ENCODE measurements at places on chromosomes 6 and 20. TPM values are rescaled to one million over a fixed set of nuclear protein-coding genes. Genes with fewer than 3 reads are reported as not detected.
A peak's percentile ranks its signal among the peaks of the same experiment; 100 is the strongest.

GRCh38 chr6:80197474-80197873, 91.0 kb downstream of the BCKDHB start:
- no peaks in the 10 kb centered on the region for H3K4me1 ChIP-seq
- H3K27me3 ChIP-seq, result no peaks in the 10 kb centered on the region
- DNase-seq, result no peak

GRCh38 chr6:139522511-139523220, 148.2 kb upstream of the CITED2 start:
- H3K36me3 ChIP-seq, result no peaks in the 10 kb centered on the region
- H3K4me3 ChIP-seq, result no peak overlapping the region
- DNase-seq, result no peak
- H3K27ac ChIP-seq, result no peak overlapping the region
- peaks cover 4% of the 10 kb centered on the region for H3K4me1 ChIP-seq
- H3K27me3 ChIP-seq, result no peaks in the 10 kb centered on the region

DNA sequence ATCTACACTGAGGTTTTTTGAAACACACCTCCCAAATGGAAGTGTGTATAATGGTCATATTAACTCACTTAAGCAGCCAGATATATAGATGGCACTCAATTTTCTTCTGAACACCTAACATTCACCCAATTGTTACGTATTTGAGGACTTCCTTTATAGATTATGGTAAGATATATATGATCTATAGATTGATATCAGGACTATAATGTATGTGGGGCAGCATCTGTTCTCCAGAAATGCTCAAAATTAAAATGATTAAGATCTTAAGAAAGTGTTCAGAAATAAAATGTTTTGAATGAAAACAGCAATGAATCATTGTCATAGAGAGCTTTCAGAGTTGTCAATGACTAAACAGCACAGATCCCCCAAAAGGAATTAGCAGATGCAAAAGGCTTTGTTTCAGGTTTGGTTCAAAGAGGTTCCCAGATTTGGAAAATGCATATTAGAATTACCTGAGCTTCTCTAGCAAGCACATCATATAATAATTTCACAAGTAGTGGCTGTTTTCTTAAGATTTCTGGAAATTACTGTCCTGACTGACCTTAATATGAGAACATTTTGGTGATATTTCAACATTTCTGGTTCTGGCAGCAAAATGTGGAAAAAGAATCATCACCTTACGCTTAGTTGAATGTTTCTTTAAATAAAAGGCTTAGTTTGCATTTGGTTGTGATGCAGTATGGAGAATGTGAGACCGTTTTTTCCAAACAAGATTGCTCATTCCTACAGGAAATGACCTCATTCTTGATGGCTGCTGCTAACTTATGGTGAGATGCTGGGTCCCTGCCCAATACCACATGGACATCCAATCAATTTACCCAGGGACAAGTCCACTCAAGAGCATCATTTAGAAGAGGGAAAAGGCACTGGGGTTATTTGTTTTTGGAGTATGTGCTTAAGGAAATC, 31.5 kb downstream of the TRAF3IP2 start:
- H3K4me3 ChIP-seq, result no peak overlapping the region
- DNase-seq, result no peak
- no peak overlapping the region for H3K27ac ChIP-seq
- no peaks in the 10 kb centered on the region for H3K27me3 ChIP-seq
- H3K36me3 ChIP-seq, result peaks cover 57% of the 10 kb centered on the region

DNA sequence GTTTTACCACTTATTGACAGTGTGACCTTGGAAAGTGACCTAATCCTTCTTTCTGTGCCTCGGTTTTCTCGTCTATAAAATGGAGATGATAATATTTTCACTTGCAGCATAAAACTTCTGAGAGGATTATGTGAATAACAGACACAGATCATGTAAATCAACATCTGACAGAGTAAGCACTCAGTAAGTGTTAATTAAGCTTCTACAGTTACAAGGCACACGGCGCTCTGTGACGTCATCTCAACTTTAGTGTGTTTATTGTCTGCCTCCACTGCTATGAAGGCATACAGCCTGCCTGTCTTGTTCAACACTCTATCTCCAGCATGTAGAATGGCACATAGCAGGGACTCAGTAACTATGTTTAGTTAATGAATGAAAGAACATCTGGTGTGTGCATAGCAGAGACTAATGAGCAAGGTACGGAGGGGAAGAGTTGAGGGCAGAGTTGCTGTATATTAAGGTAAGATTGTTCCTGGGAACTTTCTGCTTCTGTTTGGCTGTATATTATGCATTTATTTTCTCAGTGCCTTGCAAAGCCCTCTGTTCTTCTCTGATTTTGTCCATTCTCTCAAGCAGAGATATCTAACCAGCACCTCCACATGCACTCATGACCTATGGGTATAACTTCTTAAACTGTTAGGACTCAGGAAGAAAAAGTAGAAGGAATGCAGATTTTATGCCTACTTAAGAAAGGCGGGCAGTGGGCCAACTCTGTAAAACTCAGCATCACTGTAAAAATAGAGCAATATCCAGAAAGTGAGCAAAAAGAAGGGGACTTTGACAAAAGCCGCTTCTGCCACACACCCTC, 66.4 kb upstream of the STMND1 start:
- no peaks in the 10 kb centered on the region for H3K36me3 ChIP-seq
- DNase-seq, result no peak
- H3K27ac ChIP-seq, result no peak overlapping the region
- no peaks in the 10 kb centered on the region for H3K27me3 ChIP-seq
- H3K4me1 ChIP-seq, result no peaks in the 10 kb centered on the region

GRCh38 chr20:59455402-59456341, 148.7 kb upstream of the PHACTR3 start:
- no peak overlapping the region for H3K27ac ChIP-seq
- H3K27me3 ChIP-seq, result peaks cover 7% of the 10 kb centered on the region
- no peak for DNase-seq
- H3K4me1 ChIP-seq, result peaks cover 12% of the 10 kb centered on the region
- H3K4me3 ChIP-seq, result no peak overlapping the region

- no peak overlapping the region for H3K4me3 ChIP-seq
- no peak for DNase-seq
- no peaks in the 10 kb centered on the region for H3K4me1 ChIP-seq
- no peaks in the 10 kb centered on the region for H3K27me3 ChIP-seq
- H3K36me3 ChIP-seq, result no peaks in the 10 kb centered on the region
Measured at GRCh38 chr6:74756923-74757322, 448.9 kb downstream of the COL12A1 start.

DNA sequence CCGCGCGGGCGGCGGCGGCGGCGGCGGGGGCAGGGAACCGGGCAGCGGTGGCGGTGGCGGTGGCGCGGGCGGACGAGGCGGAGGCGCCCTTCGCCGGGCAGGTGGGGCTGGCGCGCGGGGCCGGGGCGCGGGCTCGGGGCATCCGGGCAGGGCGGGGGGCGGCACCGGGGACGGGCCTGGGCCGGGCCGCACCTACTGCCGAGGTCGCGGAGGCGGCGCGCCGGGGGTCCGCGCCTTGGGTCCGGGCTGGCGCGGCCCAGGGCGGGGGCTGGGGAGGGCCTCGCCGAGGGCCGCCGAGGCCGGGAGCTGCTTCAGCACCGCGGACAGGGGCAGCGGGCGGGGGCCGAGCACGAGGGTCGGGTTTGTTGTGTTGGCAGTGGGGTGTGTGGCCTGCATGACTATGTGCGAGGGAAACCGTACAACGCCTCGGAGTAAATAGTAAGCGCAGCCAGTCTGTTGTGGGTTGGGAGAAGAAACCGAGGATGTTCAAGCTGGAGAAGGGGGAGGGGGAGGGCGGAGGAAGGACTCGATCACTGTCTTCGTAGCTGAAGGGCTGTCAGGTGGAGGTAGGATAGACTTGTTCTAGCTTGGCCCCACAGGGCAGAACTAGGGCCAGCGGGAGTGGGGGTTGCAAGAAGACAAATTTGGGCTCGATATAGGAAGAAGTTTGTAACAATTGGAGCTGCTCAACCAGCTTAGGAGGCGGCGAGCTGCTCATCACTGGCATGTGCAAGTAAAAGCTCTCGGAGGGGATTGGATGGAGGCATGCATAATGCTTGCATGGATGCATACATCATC, 593 bp downstream of the MMP24 start:
- no peaks in the 10 kb centered on the region for H3K36me3 ChIP-seq
- peak overlapping the region; percentile 71 for H3K4me3 ChIP-seq
- H3K4me1 ChIP-seq, result peaks cover 15% of the 10 kb centered on the region
- peak; percentile 79 for DNase-seq

DNA sequence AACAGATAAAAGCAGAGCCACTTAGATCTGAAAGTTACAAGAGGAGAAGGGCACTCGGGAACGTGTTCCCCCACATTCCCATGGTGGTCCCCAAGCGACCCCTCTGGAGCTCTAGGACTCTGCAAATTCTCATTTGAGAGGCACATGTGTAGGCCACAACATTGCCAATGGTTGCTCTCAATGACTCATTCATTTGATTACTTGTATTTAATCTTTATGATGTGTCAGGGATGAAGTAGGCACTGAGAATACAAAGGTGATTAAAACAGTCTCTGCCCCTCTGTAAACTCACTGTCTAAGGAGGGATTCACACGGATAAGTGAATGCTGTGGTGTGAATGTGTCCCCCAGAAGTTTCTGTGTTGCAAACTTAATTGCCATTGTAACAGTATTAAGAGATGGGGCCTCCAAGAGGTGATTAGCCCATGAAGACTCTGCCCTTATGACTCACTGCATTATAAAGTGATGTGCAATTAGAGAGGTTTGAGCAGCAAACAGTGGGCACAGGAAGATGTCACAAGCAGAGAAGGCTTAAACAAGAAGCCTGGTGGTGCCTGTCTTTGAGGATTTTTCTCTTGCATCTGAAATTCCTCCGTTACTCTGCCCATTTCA, 34.0 kb upstream of the TRAM2 start:
- no peaks in the 10 kb centered on the region for H3K36me3 ChIP-seq
- peaks cover 11% of the 10 kb centered on the region for H3K4me1 ChIP-seq
- no peak overlapping the region for H3K4me3 ChIP-seq
- no peak overlapping the region for H3K27ac ChIP-seq
- no peak for DNase-seq
- H3K27me3 ChIP-seq, result no peaks in the 10 kb centered on the region

GRCh38 chr20:3407040-3407770, at the start of gene DNAAF9:
Gene DNAAF9 (minus strand): TSS chr20:3407669. CDS start chr20:3407557, 112 bp downstream.
- H3K4me3 ChIP-seq, result peak within 1 kb of the TSS; percentile 93
- H3K36me3 ChIP-seq, result no peaks in the 10 kb centered on the region
- H3K27ac ChIP-seq, result peak within 1 kb of the TSS; percentile 98
- DNase-seq, result peak; percentile 73
- peaks cover 39% of the 10 kb centered on the region for H3K27me3 ChIP-seq

- H3K4me1 ChIP-seq, result peaks cover 4% of the 10 kb centered on the region
- no peak overlapping the region for H3K4me3 ChIP-seq
- H3K27ac ChIP-seq, result no peak overlapping the region
Measured at GRCh38 chr6:150993253-150993652, 127.8 kb downstream of the MTHFD1L start.

DNA sequence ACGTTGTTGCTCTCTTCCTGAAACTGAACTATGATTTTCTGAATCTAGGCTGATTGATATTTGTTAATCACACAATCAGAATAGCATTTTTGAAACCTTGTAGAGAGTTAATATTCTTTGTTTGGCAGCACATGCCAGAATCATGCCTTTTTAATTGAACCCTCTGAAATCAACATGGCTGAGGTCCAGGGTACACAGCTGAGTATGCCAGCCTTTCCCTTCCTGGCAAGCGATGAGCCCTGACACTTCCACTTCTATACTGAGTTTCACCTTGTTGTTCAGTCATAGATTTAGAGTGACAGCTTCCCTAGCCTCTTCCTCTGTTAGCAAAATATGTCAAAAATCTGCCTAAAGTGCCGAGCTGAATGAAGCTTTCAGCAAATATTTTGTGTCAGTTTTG, 6.8 kb downstream of the HDDC2 start:
- H3K4me3 ChIP-seq, result no peak overlapping the region
- H3K36me3 ChIP-seq, result peaks cover 42% of the 10 kb centered on the region
- H3K27me3 ChIP-seq, result no peaks in the 10 kb centered on the region
- DNase-seq, result no peak
- H3K4me1 ChIP-seq, result peaks cover 4% of the 10 kb centered on the region

DNA sequence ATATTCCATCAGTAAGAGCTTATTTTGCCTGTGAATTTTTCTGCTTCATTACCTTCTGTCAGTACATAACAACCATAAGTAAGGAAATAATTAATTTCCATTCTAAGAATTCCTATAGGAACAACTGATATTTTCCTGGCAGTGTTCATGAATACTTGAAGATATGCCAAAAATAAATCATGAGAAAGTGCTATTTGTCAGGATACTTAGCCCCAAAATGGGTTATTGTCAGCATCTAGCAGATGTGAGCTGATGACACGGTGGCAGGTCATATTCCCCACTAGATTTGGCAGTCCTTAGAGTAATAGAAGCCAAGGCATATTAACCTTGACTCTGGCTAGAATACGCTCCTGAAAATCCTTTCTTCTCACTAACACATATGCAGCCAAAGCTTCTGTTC, 43.2 kb upstream of the CRISP1 start:
- H3K27ac ChIP-seq, result no peak overlapping the region
- H3K4me1 ChIP-seq, result peaks cover 80% of the 10 kb centered on the region
- no peak overlapping the region for H3K4me3 ChIP-seq
- H3K27me3 ChIP-seq, result no peaks in the 10 kb centered on the region
- no peak for DNase-seq

GRCh38 chr20:25073544-25073943, 8.4 kb downstream of the VSX1 start:
- no peak overlapping the region for H3K27ac ChIP-seq
- peaks cover 19% of the 10 kb centered on the region for H3K4me1 ChIP-seq
- DNase-seq, result no peak
- H3K36me3 ChIP-seq, result no peaks in the 10 kb centered on the region
- H3K4me3 ChIP-seq, result no peak overlapping the region
- H3K27me3 ChIP-seq, result peaks cover 19% of the 10 kb centered on the region

DNA sequence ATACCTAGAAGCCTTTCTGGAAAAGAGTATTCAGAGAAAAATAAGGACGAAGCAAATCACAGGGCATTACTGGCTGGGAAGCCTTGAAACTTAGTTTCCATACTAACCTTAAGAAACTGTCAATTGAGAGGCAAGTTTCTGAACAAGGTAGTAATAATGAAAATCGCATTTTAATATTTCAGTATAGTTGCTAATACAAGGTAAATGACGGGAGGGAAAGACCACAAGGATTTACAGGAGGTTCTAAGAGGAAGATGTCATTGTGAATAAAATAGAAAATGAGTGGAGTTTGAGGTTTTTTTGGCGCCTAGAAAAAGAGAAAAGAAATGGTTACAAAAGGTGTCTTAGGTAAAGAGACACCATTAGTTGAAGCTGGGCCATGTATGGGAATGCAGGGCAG, 53.9 kb upstream of the AIG1 start:
- 0 out of 2 replicates have a peak, but pooled peaks cover 4% of the 10 kb centered on the region for H3K4me1 ChIP-seq
- H3K4me3 ChIP-seq, result no peak overlapping the region
- H3K36me3 ChIP-seq, result no peaks in the 10 kb centered on the region
- H3K27me3 ChIP-seq, result no peaks in the 10 kb centered on the region

- no peak overlapping the region for H3K27ac ChIP-seq
- H3K36me3 ChIP-seq, result peaks cover 5% of the 10 kb centered on the region
- peak; percentile 5 for DNase-seq
- H3K27me3 ChIP-seq, result no peaks in the 10 kb centered on the region
- no peak overlapping the region for H3K4me3 ChIP-seq
- peaks cover 9% of the 10 kb centered on the region for H3K4me1 ChIP-seq
Measured at GRCh38 chr20:61940976-61941720, 124.5 kb downstream of the TAF4 start.

- peak; percentile 3 for DNase-seq
- H3K27me3 ChIP-seq, result no peaks in the 10 kb centered on the region
- H3K27ac ChIP-seq, result peak overlapping the region; percentile 92
Measured at GRCh38 chr6:3282476-3283236, 23.9 kb downstream of the PSMG4 start.

ENPP3 gene
- total RNA-seq, result 0.48 TPM

PSMB1 gene
- 215 TPM for total RNA-seq

SLC12A5 gene
- total RNA-seq, result 6.6 TPM

EPPIN gene
- 0.23 TPM for total RNA-seq

EDN3 gene
- total RNA-seq, result 0.25 TPM

KIAA0408 gene
- total RNA-seq, result 7.5 TPM

OCSTAMP gene
- total RNA-seq, result not detected

NOL4L gene
- 24.0 TPM for total RNA-seq

IDH3B gene
- 136 TPM for total RNA-seq

All from WTC11 (cell line).